ENCODE measurements at places on chromosomes 6 and 20.
A peak's percentile ranks its signal among the peaks of the same experiment; 100 is the strongest.

- DNase-seq = no peak
Observed at GRCh38 chr6:36141091-36141490, 10.8 kb downstream of the MAPK13 start.

GRCh38 chr6:150343434-150343833 is 25.4 kb upstream of the IYD start:
- DNase-seq = no peak

GRCh38 chr6:166587631-166588413 is 1.3 kb upstream of the RAMACL start:
- no peak for DNase-seq

DNA sequence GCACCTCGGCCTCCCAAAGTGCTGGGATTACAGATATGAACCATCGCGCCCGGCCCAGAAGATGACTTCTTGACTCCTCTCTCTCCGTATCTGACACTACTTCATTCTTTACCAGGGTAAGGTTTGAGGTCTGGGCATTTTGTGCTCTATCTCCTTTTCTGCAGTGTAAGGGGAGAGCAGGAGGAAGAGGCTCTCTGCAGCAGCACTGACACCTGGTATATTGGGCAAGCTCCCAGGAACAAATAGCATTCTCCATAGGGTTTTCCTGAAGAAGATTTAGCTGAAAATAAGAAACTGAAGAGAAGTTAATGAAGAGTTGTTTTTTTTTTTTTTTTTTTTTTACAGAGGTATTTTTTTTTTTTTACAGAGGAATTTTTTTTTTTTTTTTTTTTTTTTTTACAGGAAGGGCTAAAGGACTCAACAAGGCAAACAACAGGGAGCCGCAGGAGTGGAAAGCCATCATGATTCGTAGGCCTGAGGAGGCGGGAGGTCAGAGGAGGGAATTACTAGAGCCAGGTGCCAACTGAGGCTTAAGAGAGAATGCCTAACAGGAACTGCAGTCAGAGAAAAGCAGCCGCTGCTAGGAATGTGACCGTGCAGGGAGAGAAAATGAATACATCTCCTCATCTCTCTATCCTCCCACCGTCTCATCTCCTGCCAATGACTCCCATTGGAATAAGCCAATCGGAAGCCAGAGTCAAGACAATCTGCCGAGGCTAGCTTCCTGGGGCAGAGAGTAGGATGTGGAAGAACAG is 34.7 kb upstream of the ADGRF4 start:
- DNase-seq = no peak

DNA sequence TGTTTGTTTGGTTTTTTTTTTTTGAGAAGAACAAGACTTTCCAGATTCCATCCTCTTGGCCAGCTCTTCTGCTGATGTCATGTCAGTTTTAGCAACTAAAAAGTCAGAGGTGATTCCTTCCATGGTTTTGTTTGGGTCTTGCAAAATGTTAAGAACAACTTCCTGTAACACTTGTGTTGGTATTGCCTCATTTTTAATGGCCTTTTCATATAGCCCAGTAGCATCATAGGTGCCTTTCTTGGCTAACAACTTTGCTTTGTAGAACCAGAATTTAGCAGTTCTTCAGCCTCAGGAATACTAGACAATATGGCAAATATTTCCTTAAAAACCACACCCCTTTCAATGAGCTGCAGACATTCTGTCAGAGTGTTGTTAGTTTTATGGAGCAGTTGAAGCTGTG is 99.5 kb upstream of the SIRPG start:
- DNase-seq = no peak

- DNase-seq = no peak
Observed at GRCh38 chr6:87122477-87122876, 27.6 kb upstream of the CGA start.

GRCh38 chr6:119124079-119124824 is 45.8 kb upstream of the FAM184A start:
- no peak for DNase-seq

DNA sequence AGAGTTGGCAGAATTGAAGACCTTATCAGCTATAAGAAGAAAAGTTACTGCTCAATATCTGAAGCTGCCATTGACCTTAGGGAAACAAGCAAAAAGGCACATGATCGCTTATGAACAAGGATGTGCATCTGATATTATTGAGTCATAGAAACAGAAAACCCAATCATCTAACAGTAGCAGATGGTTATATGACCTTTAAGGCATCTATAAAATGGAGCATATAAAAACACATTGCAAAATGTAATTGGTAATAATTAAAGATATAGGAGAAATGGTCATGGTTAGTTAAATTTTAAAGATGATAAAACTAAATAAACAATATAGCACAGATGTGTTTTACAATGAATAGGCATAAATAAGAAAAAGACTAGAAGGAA is 260.1 kb upstream of the TAB2 start:
- no peak for DNase-seq

DNA sequence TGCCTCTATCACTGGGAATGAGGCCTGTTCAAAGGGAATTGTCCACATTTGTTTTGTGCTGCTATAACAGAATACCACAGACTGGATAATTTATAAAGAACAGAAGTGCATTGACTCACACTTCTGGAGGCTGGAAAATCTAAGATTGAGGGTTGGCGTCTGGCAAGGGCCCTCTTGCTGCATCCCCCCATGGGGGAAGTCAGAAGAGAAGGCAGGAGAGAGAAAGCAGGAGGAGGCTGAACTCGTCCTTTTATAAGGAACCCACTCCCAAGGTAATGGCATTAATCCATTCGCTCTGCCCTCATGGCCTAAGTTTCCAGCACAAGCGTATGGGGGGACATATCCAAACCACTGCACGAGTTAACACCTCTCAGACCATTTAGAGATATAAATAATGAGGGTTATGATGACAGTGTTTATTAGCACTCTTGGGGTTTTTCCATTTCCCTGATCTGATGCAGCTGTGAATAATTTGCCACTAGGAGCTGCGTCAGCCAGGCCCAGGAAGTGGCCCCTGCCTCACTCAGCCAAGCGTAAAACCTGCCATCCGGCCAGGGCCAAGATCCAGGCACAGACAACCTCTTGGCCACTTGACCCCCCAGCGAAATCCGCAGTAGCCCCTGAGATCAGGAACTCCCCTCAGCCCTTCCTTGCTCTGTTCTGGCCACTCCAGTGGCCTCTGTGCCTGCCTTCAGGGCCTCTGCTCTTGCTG is 14.2 kb upstream of the SLCO4A1 start:
- peak; percentile 38 for DNase-seq

DNA sequence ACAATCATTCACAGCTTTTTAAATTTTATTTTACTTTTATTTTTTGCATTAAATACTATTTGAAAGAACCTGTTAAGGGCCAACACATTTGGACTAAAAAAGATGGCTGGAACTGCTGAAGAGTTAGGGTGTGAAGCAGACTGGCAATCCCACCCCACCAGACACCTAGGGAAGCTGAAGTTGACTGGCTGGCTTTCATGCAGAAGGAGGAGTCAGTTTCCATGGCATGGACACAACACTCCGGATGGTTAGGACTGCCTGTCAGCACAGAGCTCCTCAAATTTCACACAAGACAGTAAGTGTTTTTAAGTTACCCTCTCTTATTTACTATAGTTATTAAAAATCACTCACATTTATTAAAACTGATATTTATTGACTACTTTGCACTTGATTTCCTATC is at the start of gene ANKRD66:
ANKRD66 (plus strand) TSS at position 238 of the 400 bp plus-strand sequence. CDS start 5,016 bp downstream, outside the sequence.
- DNase-seq = no peak

DNA sequence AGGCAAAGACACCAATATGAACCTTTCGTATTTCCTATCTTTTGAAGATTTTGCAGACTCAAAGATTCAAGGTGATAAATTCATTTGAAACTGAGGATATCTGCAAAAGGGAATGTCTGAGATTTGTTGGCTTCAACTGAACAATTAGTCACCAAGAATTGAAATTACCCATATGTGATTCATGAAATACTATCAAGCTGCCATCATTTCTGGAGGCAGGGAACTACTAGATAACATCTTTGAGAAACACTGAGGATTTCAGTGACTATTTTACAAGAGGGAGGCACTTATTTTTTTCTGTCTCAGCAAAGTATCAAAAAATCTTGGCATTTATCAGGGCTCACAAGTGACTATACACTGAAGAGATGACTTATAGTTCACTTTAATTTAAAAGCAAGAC is 39.8 kb upstream of the MMS22L start:
- no peak for DNase-seq

- no peak for DNase-seq
Observed at GRCh38 chr20:6232436-6232835, 109.6 kb upstream of the FERMT1 start.

DNA sequence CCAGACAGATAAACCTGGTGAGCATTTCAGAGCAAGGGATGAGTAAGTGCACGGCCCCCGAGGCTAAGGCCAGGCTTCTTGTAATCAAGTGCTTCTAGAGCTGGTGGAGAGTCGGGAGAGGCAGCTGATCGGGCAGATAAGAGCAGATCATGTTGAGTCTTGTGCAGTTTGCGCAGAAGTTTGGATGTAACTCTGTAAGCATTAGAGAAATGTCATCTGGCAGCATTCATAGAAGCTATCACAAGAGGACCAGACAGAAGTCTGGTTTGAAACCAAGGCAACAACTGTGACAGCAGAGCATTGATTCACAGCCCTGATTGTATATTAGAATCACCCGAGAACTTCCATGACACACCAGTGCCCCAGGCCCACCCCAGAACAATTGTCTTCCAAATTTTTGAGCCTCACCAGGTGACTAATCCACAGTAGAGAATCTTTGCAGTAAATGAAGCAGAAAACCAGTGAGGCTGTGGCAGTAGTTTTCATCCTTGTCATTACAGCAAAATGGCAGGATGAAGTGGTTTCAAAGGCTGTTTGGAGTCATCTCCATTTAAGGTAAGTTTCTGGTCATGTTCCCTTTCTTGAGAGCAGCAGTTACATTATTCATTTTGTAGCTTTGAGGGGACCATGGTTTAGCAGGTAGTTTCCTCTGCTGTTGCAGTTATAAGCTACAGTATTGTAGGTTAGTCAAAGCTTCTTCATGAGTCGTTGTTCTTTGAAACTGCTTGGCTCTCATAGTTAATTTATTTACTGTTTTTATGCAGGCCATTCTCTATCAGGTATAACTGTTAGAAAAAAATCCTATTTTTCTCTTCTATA is 84.1 kb downstream of the RNF217 start:
- DNase-seq = no peak

GRCh38 chr6:12165297-12165696 is 124.9 kb upstream of the EDN1 start:
- DNase-seq = no peak

DNA sequence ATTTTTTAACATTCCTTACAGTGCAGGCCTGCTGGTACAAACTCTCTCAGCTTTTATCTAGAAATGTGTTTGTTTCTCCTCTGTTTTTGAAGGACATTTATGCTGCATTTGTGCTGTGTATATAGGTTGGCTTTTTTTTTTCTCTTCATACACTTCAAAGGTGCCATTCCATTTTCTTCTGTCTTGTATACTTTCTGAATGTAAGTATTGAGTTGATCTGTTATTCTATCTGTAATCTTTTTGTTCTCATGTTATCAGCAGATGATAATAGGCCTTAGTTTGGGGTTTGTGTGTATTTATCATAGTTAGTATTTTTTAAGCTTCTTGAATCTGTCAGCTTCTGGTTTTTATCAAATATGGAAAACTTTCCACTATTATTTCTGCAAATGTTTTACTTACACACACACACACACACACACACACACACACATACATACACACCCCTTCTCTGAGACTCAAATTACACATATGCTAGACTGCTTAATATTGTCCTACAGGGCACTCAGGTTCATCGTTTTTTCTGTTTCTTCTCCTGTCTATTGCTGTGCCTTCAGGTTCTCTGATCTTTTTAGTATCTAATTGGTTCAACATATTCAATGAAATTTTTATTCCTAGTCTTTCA is 74.6 kb downstream of the RPP40 start:
- DNase-seq = no peak

GRCh38 chr20:41480054-41480770 is 113.6 kb upstream of the EMILIN3 start:
- DNase-seq = peak; percentile 12

- no peak for DNase-seq
Observed at GRCh38 chr6:75819776-75820487, 70.9 kb downstream of the MYO6 start.

DNA sequence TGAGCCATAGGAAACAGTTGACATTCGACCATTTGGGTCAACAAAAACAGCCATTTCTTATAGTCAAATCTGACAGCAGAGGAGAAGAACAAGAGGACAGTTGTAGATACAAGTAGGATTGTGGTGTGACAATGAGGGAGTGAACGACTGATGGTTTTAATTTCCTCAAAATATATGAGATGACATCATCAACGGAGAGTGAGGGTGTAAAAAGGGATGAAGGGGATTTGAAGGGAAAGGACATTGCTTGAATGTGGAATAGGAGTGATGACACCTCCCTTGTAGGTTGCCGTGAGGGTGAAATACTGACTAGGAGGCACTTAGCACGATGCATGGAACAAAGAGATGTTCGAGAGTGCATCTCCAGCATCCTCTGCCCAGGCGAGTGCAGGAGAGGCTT is 499.8 kb upstream of the CHD6 start:
- no peak for DNase-seq

DNA sequence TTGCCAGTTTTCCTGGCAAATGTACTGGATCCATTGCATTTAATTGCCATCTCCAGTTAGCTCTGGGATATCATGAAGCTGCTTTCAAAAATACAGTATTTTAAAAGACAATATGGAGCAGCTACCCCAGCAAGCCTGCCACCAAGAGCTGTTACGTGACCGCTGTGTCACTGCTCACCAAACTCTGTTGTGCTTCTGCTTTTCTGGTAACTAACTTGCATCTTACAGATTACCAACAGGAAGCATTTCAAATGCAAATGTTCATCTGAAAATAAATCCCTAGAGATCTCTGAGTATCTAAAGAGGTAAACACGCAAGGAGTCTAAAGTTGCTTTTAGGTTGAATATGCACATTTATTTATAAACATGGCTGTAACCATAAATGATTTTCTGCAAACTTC is 1008.3 kb downstream of the KIF16B start:
- DNase-seq = no peak

DNA sequence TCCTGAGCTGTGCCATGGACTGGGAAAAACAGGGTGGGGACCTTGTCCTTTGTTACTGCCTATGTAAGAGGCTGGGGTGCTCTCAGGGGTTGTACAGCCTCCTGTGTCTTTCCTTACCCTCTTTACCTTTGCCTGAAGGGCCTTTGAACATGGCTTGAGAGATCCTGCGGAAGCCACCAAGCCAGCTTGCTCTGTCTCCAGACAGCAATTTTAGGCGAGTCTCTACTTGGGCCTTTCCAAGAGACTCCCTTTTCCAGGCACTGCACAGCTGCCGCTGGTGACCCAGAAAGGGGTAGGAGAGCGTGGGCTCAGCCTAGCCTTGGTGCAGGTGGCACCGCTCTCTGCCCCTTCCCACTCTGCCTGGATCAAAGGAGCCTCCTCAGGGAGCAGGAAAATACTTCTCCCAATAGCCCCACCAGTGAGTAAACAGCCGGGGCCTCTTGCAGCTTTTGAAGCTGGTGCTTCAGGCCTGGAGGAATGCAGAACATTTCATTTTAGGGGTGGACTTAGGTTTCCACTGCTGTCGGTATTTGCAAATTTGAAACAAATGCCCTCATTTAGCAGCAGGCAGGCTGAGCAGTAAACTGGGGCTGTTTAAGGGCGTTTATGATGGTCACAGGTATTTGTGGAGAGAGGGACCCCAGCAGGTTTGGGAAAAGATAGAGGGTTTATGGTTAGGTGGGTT is 13.9 kb downstream of the PTK7 start:
- peak; percentile 66 for DNase-seq

GRCh38 chr6:128365520-128366160 is 154.8 kb downstream of the PTPRK start:
- DNase-seq = no peak

- no peak for DNase-seq
Observed at GRCh38 chr6:12806796-12807195, 90.2 kb downstream of the PHACTR1 start.

GRCh38 chr6:88650029-88650619 is 313.3 kb downstream of the RNGTT start:
- no peak for DNase-seq

- no peak for DNase-seq
Observed at GRCh38 chr20:25544734-25545133, 40.6 kb downstream of the NINL start.
